ENCODE measurements at places on chromosomes 13 and 19. TPM values are rescaled to one million over a fixed set of nuclear protein-coding genes. Genes with fewer than 3 reads are reported as not detected.

GRCh38 chr19:9786342-9786741, 17.8 kb upstream of the ZNF846 start:
- DNase-seq, result no peak

DNA sequence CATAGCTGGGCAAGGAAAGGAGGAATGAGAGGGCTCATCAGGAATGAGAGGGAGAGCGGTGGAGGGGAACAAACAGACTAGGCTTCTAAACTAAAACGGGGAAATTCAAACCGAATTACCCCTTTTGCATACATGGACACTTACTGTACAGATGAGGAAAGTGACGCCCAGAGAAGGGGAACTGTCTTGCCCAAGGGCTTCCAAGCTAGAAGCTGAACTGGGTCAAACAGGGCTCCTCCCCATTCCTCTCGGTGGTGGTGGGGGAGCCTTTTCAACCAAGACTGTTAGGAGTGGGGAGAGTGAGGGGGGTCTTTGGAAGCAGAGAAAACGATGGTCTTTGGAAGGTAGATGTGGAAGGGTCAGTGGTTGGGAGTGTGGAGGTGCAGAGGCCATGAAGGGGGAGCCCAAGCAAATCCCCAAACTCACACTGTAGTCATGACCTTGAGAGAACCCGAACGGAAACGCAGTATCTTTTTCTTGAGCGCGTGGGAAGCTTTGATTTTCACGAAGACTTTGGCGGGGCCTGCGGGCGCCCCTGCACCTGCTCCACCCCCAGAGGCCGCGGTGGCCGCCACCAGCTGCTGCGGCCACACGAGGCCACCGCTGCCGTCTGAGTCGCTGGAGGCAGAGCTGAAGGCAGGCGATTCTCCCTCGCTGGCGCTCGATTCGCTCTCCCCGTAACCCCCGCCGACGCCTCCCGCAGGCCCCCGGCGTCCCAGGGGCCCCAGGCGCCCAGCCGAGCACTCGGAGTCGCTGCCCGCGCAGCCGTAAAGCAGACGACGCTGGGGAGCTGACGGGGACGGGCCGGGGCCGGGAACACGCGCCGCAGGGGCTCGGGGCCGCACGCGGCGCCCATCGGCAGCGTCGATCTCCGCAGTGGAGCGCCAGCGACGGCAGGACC, 12.3 kb upstream of the GNG8 start:
- DNase-seq, result no peak

The SHC2 gene
- 11.0 TPM for total RNA-seq

The ISYNA1 gene
- total RNA-seq, result 24.4 TPM

The CFAP97D2 gene
- total RNA-seq, result not detected
